ENCODE measurements at places on chromosomes 12 and 14. TPM values are rescaled to one million over a fixed set of nuclear protein-coding genes. Genes with fewer than 3 reads are reported as not detected.

Gene KRT77
- not detected for total RNA-seq

- peaks cover 10% of the 10 kb centered on the region for H3K4me1 ChIP-seq
- peak; percentile 53 for DNase-seq
- H3K27ac ChIP-seq = no peak overlapping the region
- H3K27me3 ChIP-seq = no peaks in the 10 kb centered on the region
Measured at GRCh38 chr12:110531741-110532333, 29.7 kb downstream of the RAD9B start.

DNA sequence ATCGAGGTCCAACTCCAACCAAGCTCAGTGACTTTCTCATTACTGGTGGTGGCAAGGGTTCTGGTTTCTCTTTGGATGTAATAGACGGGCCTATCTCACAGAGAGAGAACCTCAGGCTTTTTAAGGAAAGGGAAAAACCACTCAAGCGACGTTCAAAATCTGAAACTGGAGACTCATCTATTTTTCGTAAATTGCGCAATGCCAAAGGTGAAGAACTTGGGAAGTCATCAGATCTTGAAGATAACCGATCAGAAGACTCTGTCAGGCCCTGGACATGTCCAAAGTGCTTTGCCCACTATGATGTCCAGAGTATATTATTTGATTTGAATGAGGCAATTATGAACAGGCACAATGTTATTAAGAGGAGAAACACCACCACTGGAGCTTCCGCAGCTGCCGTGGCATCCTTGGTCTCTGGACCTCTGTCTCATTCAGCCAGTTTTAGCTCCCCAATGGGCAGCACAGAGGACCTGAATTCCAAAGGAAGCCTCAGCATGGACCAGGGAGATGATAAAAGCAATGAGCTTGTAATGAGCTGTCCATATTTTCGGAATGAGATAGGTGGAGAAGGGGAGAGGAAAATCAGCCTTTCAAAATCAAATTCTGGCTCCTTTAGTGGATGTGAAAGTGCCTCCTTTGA is 343.5 kb upstream of the RGS6 start:
- H3K4me1 ChIP-seq = peaks cover 7% of the 10 kb centered on the region
- peaks cover 1% of the 10 kb centered on the region for H3K36me3 ChIP-seq
- H3K27ac ChIP-seq = no peak overlapping the region
- no peak overlapping the region for H3K4me3 ChIP-seq

DNA sequence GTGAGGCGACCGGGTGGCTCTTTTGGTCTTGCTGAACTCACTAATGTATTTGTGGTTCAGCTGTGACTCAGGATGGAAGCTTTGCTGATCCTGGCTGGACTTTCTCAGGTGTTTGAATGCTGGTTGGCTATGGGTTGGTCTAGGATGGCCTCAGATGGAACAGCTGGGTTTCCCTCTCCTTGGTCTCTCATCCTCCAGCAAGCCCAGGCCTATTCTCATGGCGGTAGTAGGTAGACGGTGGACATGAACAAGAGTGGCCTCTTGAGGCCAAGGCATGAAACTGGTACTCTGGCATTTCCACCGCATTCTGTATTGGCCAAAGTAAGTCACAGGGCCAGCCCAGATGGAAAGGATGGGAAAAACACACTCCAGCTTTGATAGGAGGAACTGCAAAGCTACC is 11.8 kb upstream of the POLR3B start:
- peaks cover 2% of the 10 kb centered on the region for H3K27me3 ChIP-seq
- DNase-seq = peak; percentile 40
- H3K36me3 ChIP-seq = peaks cover 4% of the 10 kb centered on the region
- H3K4me3 ChIP-seq = no peak overlapping the region
- no peak overlapping the region for H3K27ac ChIP-seq
- peaks cover 3% of the 10 kb centered on the region for H3K4me1 ChIP-seq

Gene ADCY4
- not detected for total RNA-seq

- DNase-seq = no peak
- H3K27me3 ChIP-seq = no peaks in the 10 kb centered on the region
- H3K27ac ChIP-seq = no peak overlapping the region
- no peak overlapping the region for H3K4me3 ChIP-seq
- H3K36me3 ChIP-seq = peaks cover 40% of the 10 kb centered on the region
Measured at GRCh38 chr14:69708049-69708448, 58.9 kb upstream of the SRSF5 start.

DNA sequence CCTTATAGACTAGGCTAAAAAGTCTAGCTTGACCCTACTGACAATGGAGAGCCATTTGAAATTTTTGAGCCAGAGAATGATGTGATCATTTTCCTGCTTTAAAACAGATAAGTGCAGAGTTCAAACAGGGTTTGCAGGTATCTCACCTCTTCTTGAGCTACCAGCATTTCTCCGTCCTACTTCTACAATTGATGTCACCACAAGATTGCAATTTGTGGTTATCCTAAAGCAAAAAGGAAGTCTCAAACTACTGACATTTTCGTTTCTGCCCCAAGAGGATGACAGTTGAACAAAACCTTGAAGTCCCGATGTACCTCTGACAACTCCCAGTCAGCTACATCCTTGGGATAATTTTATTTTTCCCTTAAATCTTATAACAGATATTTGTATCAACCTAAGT is 86.7 kb downstream of the PTGER2 start:
- no peaks in the 10 kb centered on the region for H3K36me3 ChIP-seq
- peaks cover 19% of the 10 kb centered on the region for H3K4me1 ChIP-seq
- no peak overlapping the region for H3K4me3 ChIP-seq
- no peaks in the 10 kb centered on the region for H3K27me3 ChIP-seq

DNA sequence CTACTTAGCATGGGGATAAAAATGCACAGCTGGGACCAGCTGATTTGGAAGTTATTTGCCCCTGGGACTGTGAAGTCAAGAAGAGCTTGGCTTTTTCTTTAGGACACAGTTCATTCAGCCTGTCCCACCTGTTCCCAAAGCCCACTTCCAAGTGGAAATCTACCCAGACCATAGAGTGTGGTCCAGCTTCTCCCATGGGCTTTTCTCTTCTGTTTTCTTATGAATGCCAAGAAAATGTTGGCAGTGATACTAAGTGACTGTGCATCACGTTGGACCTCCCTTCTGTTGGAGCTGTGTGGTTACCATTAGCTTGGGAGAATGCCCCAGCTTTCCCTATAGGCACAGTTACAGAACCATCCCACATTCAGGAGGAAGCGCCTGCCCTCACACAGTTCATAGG is 89.4 kb downstream of the NT5DC3 start:
- no peaks in the 10 kb centered on the region for H3K4me1 ChIP-seq
- no peak overlapping the region for H3K27ac ChIP-seq
- H3K36me3 ChIP-seq = no peaks in the 10 kb centered on the region
- H3K4me3 ChIP-seq = no peak overlapping the region
- peak; percentile 7 for DNase-seq

DNA sequence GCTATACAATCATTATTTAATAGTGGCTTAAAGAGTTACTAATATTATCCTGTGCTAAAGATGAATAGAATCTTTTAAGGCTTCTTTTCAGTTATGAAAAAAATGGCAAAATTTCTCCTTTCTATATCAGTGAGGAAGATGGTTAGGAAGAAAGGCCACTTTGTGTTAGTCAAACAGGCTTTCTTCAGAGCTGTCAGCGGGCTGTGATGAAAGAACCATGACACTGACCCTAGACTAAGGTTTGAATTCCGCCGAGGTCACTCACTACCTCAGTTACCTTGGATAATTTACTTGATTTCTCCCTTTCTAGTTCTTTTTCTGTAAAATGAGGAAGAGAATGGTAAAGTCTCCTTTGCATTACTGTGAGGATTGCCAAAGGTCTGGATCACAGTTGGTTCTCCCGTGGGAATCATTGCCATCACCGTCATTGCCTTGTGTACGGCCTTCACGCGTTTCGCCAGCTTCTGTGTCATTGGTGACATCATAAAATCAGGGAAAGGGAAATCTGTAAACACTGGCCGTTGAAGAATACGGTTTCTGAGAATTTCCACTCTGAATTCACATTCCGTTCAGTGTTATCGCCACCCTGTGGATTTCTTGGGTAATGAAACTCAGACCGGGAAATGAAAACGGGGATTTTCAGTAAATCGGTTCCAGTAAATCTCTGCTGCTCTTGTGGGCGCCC is 26.7 kb upstream of the YBX3 start:
- H3K27ac ChIP-seq = no peak overlapping the region
- DNase-seq = peak; percentile 97
- peak overlapping the region; percentile 40 for H3K4me3 ChIP-seq
- no peaks in the 10 kb centered on the region for H3K4me1 ChIP-seq

DNA sequence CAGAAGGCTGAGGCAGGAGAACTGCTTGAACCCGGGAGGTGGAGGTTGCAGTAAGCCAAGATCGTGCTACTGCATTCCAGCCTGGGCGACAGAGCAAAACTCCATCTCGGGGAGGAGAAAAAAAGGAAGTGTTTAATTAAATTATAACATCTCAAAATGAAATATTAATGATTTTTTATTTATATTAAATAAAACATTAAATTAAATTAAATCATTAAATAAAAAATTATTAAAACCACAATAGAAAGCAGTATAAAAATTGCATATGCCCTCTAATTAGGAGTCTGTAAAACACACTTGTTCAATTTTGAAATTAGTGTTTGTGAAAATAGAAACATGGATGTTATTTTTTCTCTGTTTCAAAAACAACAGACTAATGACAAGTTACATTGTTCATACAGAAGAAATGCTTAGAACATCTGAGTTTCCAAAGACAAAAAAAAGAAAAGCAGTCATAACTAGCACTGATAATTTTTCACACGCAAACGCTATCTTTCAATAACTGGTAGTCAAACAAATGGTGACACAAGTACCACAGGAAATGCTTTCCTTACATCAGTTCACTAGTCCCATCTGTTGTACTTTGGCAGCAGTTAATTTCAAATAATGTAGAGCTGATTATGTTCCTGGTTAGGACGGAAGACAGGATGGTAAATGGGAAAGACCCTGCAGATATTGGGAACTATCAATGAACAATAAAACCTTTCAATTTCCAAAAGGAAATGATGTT is 54.9 kb downstream of the HECTD4 start:
- no peak overlapping the region for H3K4me3 ChIP-seq
- no peaks in the 10 kb centered on the region for H3K27me3 ChIP-seq
- peaks cover 2% of the 10 kb centered on the region for H3K4me1 ChIP-seq
- no peak overlapping the region for H3K27ac ChIP-seq
- no peaks in the 10 kb centered on the region for H3K36me3 ChIP-seq

DNA sequence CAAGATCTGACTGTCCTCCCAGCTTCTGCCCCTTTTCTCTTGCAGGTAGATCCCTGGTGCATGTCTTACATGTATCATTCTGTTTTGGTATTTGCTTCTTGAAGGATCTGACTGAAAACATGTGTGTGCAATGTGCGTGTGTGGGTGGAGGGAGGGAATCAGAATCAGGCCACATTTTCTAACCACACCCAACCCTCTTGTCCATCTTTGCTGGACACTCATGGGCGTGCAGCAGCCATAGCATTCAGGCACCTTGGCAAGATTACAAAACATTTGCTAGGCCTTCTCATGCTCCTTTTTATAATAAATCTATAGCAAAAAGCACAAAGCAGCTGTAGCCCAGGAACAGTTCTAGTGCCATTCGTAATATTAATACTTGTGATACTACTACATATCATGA is 233.6 kb upstream of the E2F7 start:
- DNase-seq = no peak
- no peaks in the 10 kb centered on the region for H3K27me3 ChIP-seq
- peaks cover 8% of the 10 kb centered on the region for H3K4me1 ChIP-seq
- no peaks in the 10 kb centered on the region for H3K36me3 ChIP-seq

- H3K27me3 ChIP-seq = peaks cover 10% of the 10 kb centered on the region
- peak; percentile 13 for DNase-seq
- H3K4me1 ChIP-seq = no peaks in the 10 kb centered on the region
- H3K4me3 ChIP-seq = no peak overlapping the region
- H3K27ac ChIP-seq = no peak overlapping the region
Measured at GRCh38 chr12:121061831-121062230, 22.8 kb upstream of the OASL start.

GRCh38 chr14:24032727-24033418 is 18.9 kb upstream of the CARMIL3 start:
- no peak overlapping the region for H3K4me3 ChIP-seq
- H3K36me3 ChIP-seq = no peaks in the 10 kb centered on the region
- no peaks in the 10 kb centered on the region for H3K27me3 ChIP-seq
- peak; percentile 79 for DNase-seq
- no peak overlapping the region for H3K27ac ChIP-seq
- H3K4me1 ChIP-seq = no peaks in the 10 kb centered on the region

GRCh38 chr12:6765048-6765633 is 1.0 kb upstream of the PTMS start:
- peak overlapping the region; percentile 85 for H3K27ac ChIP-seq
- H3K27me3 ChIP-seq = no peaks in the 10 kb centered on the region
- no peak for DNase-seq

GRCh38 chr14:53016491-53016890 is 65.6 kb upstream of the FERMT2 start:
- peaks cover 18% of the 10 kb centered on the region for H3K4me1 ChIP-seq
- H3K27me3 ChIP-seq = no peaks in the 10 kb centered on the region
- no peaks in the 10 kb centered on the region for H3K36me3 ChIP-seq
- H3K4me3 ChIP-seq = no peak overlapping the region
- DNase-seq = peak; percentile 68

Gene CCDC38
- total RNA-seq = not detected

Gene HELB
- total RNA-seq = 3.6 TPM

DNA sequence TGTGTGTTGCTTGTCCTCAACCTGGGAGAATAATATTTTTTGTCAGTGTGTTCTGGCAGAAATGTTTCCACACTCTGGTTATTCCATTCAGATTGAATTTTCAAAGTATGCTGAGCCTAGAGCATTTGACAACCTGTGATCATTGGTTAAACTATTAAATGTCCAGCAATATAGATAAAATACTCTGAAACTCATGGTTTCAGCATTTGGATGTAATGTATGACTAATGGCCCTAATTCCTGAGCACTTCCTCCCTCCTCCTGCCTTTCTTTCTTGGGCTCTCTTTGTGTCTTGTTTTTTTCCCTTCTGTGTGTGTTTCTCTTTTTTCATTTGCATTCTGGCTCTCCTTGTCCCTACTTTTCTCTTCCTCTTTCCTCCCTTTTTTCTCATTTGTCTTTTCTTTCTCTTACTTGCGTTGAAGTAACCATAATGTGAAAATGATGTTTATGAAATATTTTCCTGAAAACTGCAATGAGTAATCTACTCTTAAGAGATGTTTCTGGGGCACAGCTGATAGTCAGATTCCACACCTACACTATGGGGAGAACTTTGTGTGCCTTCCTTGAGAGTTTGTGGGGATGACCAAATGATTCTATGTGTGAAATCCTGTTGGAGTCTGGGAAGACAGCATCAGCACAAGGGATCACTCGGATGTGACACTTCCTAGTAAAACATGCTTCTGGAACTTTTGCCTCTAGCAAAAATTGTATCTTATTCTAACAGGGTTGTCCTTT is 74.6 kb downstream of the FRMD6 start:
- no peak overlapping the region for H3K27ac ChIP-seq
- no peaks in the 10 kb centered on the region for H3K27me3 ChIP-seq
- H3K4me3 ChIP-seq = no peak overlapping the region
- H3K4me1 ChIP-seq = peaks cover 8% of the 10 kb centered on the region

GRCh38 chr14:35341751-35342488 is 49.7 kb downstream of the PSMA6 start:
- H3K27ac ChIP-seq = peak overlapping the region; percentile 63
- peak; percentile 72 for DNase-seq
- H3K4me1 ChIP-seq = peaks cover 26% of the 10 kb centered on the region
- H3K4me3 ChIP-seq = no peak overlapping the region

Gene CCDC175
- not detected for total RNA-seq

All from IMR-90 (cell line).